A549 treated with dexamethasone at 1 μM for 4 hours (cell line): ENCODE measurements at places on chromosomes 16 and 17. TPM values are rescaled to one million over a fixed set of nuclear protein-coding genes. Genes with fewer than 3 reads are reported as not detected.

MT1H gene
- total RNA-seq = not detected in 5 replicates

KCNH6 gene
- 0.02 to 0.06 TPM (median 0.05 TPM) in 3 of 5 replicates, not detected in the others for total RNA-seq

EXOC3L1 gene
- 0.05 to 0.21 TPM (median 0.06 TPM) in 5 replicates for total RNA-seq

MT1M gene
- 0.15 to 0.18 TPM in 2 of 5 replicates, not detected in the others for total RNA-seq

CD68 gene
- 24.8 to 38.2 TPM (median 33.6 TPM) in 5 replicates for total RNA-seq

SMTNL2 gene
- 0.23 to 0.89 TPM (median 0.28 TPM) in 5 replicates for total RNA-seq

ITGB4 gene
- 81.3 to 148 TPM (median 126 TPM) in 5 replicates for total RNA-seq

HSD3B7 gene
- 11.5 to 17.6 TPM (median 14.2 TPM) in 5 replicates for total RNA-seq

AXIN2 gene
- total RNA-seq = 0.64 to 1.0 TPM (median 0.80 TPM) in 5 replicates

THUMPD1 gene
- 23.0 to 28.1 TPM (median 26.8 TPM) in 5 replicates for total RNA-seq

HCRT gene
- not detected in 5 replicates for total RNA-seq

CDR2L gene
- total RNA-seq = 61.8 to 95.0 TPM (median 90.1 TPM) in 5 replicates

RAB37 gene
- 0.83 to 1.2 TPM (median 1.2 TPM) in 5 replicates for total RNA-seq

IL17C gene
- not detected in 5 replicates for total RNA-seq

KRT28 gene
- total RNA-seq = not detected in 5 replicates

COPZ2 gene
- total RNA-seq = 12.3 to 17.8 TPM (median 14.6 TPM) in 5 replicates

WFDC1 gene
- 0.05 to 0.20 TPM in 2 of 5 replicates, not detected in the others for total RNA-seq

DCXR gene
- total RNA-seq = 67.6 to 94.3 TPM (median 88.7 TPM) in 5 replicates

ACADVL gene
- 266 to 442 TPM (median 389 TPM) in 5 replicates for total RNA-seq

CETP gene
- total RNA-seq = not detected in 5 replicates

ASPHD1 gene
- 15.9 to 21.5 TPM (median 20.0 TPM) in 5 replicates for total RNA-seq
